Skin of body (tissue), 3 donors: ENCODE measurements at places on chromosomes 5 and 9.
A peak's percentile ranks its signal among the peaks of the same experiment; 100 is the strongest.

DNA sequence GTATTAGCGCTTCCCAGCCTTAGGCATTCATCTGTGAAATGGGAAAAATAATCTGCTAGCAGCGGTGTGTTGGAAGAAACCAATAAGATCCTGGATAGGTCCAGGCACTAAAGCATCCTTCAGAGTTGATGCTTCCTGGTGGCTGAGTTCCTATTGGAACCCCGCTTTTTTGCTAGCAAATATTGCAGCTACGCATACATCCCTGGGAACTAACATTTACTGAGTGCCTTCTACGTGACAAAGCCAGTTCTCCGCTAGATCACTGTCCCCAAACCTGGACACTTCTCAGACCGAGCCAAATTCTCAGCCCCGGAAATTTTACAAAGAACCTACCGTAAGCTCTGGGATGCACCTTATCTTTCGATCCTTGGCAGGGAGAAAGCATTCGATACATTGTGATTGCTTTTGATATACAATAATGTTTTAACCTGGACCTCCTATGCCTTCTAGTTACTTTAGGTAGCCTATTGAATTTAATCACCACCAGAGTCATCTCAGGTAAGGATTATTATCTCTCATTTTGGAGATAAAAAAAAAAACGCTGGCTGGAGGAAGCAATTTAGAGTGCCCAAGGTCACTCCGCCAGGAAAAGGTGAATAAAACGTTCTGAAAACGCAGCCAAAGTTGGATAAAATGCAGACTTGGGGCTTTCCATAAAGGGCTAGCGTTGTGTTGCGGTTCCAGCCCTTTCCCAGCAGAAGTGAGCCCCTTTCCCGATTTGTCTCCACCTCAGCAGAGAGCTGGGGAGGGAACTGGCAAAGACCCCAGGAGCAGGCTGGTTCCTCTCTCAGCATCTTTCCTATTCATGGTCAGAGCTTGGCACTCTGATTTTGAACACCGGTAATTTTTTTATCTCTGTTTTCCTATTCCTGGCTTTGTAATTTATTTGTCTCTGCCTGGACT is 2.6 kb upstream of the MSX2 start:
- DNase-seq: no peak

GRCh38 chr5:50962934-50963872 is 296.8 kb downstream of the PARP8 start:
- DNase-seq: peak; percentile 72

DNA sequence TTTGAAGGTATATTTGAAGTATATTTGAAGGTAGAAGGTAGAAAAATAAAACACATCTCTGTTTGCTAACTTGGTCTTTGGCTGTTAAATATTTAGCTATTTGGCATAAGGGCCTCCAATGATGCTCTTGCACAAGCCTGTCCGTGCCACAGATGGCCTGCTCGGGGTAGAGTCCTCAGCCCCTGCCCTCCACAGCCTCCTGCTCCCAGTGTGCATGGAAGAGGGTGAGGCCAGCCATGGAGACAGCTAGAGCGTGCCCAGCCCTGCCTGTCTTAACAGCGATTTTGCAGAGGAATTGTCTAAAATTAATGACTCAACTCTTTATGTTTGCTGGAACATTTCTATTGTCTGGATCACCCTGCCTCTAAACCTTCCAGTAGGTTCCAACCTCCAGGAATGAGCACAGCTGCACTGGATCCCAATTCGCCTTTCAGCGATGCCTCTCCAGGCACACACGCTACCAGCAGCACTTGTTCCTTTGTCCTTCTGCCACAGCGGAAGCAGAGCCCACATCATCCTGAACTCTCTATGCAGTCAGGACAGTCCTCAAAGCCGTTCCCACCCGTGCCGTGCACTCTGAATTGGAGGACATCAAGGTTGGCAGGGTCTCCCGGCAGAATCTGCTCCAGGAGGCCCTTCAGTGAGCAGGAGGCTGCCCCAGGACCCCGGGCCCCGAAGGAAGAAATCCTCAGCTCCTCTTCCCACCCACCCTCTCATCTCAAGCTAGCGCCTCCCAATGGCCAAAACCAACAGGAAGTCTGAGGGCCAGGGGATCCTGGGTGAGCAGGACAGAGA is 254.0 kb upstream of the IRX1 start:
- no peak for DNase-seq

- no peak for DNase-seq
These were observed 154.2 kb downstream of the DOCK2 start for GRCh38 chr5:169791251-169791650.

GRCh38 chr5:61334868-61335615 is 3.0 kb downstream of the ZSWIM6 start:
- peak; percentile 21 for DNase-seq

- DNase-seq: no peak
These were observed 231.5 kb downstream of the FANCC start for GRCh38 chr9:95085861-95086563.
